ENCODE measurements at places on chromosomes 7 and 10. TPM values are rescaled to one million over a fixed set of nuclear protein-coding genes. Genes with fewer than 3 reads are reported as not detected.

- no peaks in the 10 kb centered on the region for H3K36me3 ChIP-seq
- DNase-seq, result no peak
- no peaks in the 10 kb centered on the region for H3K27me3 ChIP-seq
- H3K4me3 ChIP-seq, result no peak overlapping the region
Observed at GRCh38 chr7:85734823-85735222, 548.0 kb upstream of the SEMA3D start.

GRCh38 chr10:117094856-117095255 lies 43.2 kb downstream of the VAX1 start:
- no peak for DNase-seq
- no peaks in the 10 kb centered on the region for H3K27me3 ChIP-seq
- no peak overlapping the region for H3K27ac ChIP-seq
- H3K4me1 ChIP-seq, result no peaks in the 10 kb centered on the region
- no peaks in the 10 kb centered on the region for H3K36me3 ChIP-seq

DNA sequence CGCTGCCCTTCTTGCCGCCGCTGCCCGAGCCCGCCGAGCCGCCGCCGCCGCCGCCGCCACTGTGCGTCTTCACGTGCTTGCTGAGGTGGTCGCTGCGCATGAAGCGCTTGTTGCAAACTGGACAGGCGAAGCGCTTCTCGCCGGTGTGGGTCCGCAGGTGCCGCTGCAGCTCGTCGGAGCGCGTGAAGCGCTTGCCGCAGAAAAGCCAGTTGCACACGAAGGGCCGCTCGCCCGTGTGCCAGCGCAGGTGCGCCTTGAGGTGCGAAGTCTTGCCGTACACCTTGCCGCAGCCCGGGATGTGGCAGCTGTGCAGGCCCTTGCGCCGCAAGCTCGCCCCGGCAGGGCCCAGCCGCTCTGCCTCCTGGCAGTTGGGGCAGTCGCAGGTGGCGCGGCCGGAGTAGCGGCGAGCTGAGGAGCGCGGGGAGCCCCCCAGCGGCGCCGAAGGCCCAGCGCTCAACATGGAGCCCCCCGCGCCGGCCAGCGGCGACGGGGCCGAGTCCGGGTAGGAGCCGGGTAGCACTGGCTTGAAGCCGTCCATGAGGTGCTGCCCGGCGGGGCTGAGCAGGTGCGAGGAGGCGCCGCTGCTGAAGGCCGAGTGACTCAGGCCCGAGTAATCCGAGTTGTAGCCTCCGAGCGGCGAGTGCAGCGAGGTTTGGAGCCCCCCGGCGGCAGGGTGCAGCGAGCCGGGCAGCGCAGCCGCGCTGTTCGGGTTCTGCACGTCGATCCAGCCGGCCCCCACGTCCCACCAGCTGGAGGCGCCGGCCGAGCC lies 2.1 kb downstream of the SP8 start:
- H3K27me3 ChIP-seq, result peaks cover 5% of the 10 kb centered on the region
- DNase-seq, result no peak
- no peaks in the 10 kb centered on the region for H3K4me1 ChIP-seq
- no peak overlapping the region for H3K27ac ChIP-seq
- H3K4me3 ChIP-seq, result no peak overlapping the region
- H3K36me3 ChIP-seq, result no peaks in the 10 kb centered on the region

DNA sequence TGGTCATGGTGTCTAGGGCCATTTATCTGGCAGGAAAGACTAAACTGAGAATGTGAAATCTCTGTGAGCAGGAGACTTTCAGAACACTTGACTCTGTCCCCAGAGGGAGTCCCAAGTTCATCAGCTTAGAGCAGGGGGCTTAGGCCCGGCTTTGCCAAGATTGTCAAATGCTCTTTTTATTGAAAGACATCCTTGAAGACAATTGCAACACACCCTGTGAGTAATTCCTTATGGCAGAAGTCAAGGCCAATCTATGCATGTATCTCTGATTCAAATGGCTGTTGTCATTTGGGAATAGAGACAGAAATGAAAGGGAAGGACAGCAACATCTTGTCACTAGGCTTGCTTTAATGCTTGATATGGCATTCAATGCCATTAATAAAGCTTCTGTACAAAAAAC lies 33.7 kb downstream of the BAMBI start:
- no peak overlapping the region for H3K4me3 ChIP-seq
- 0 out of 2 replicates have a peak, but pooled peaks cover 2% of the 10 kb centered on the region for H3K27me3 ChIP-seq
- DNase-seq, result no peak

DNA sequence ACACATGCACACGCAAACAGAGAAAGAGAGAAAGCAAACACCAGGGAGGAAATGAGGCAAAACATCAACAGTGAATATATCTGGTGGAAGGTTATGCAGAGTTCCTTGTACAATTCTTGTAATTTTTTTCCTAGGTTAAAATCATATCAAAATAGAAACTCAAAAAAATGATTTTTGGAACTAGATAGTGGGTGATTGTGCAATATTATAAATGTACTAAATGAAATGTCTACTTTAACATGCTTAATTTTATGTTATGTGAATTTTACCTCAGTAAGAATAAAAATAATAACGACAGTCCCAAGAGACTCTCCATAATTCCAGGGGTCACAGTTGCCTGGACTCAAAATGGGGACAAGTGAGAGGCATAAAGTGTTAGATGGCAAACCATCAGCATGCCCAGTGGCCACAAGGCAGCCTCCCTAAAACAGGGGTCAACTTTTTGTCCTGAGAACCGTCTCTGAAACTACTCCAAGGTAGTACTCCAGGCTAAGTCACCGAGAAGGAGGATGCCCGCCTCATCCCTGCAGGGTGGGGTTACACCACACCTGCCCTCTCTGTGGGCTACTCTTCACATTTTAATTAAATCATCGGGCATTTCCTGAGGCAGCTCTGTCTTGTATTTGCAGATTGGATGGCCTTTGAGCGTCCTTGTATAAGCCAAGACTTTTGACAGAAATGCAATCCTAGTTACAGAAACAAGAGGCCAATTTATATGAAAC lies 267.7 kb downstream of the ELMO1 start:
- no peaks in the 10 kb centered on the region for H3K36me3 ChIP-seq
- peaks cover 28% of the 10 kb centered on the region for H3K27me3 ChIP-seq
- H3K27ac ChIP-seq, result no peak overlapping the region
- no peaks in the 10 kb centered on the region for H3K4me1 ChIP-seq

- no peak overlapping the region for H3K27ac ChIP-seq
- H3K4me1 ChIP-seq, result no peaks in the 10 kb centered on the region
- H3K36me3 ChIP-seq, result no peaks in the 10 kb centered on the region
- no peak for DNase-seq
- no peak overlapping the region for H3K4me3 ChIP-seq
Observed at GRCh38 chr10:84588971-84589370, 260.6 kb downstream of the CCSER2 start.

- DNase-seq, result no peak
- no peak overlapping the region for H3K27ac ChIP-seq
- H3K27me3 ChIP-seq, result peaks cover 9% of the 10 kb centered on the region
- no peaks in the 10 kb centered on the region for H3K36me3 ChIP-seq
- no peaks in the 10 kb centered on the region for H3K4me1 ChIP-seq
Observed at GRCh38 chr10:10551596-10552301, 465.9 kb upstream of the CELF2 start.

Gene MET
- total RNA-seq, result 237 TPM

Measured in PC-9 (cell line).